Stimulated activated CD4-positive, alpha-beta T cell treated with anti-CD3 and anti-CD28 coated beads, Interleukin-4, amount 100 ng/mL, for 48 hours (primary cell): ENCODE measurements at places on chromosomes 3 and 15.

DNA sequence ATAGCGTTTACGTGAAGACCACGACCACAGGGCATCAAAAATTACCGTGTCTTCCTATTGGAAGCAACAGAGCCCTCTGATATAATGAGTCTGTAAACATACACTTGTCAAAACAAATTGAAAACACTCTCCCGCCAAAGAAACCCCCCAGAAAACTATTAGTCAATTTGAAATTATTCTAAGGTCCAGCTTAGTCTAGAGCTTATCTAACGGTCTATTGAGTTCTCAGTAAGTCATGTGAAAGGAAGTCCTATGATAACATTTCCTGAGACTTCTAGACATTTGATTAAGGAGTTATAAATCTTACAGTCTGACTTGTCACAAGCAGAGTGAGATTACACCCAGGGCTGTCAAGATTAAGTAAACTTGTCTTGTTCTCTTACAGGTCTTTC lies 356.3 kb downstream of the FOXP1 start:
- DNase-seq, result no peak

DNA sequence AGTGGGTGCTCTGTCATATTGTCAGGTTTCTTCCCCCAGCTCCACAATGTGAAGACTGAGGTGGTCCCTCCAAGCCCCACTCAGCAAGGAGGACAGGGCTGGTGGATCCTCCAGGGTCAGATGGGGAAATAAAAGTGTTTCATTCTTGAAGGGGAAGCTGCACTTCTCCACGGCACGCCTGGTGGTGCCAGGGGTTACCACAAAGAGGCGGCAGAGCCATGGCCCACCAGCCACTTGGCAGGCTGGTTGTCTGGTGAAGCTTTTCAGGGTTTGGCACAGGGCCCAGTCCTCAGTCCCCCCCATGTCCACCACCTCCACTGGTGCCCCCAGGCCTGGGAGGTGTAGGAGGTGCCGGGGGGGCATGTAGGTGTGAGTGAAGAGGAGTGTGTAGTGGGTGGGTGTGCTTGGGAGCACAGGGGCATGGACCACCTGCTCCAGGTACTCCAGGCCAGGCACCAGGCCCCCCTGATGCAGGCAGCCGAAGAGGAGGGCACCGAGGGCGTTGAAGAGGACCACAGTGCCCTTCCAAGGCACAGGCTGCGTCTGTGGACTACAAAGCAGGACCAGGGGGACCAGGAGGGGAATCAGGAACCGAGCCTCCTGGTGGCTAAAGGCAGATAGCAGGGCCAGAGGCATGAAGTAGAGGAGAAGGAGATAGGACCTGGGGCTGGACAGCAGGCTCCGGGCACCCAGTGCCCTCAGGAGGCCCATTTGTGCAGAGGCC lies 5.0 kb upstream of the NCBP2 start:
- no peak for DNase-seq

DNA sequence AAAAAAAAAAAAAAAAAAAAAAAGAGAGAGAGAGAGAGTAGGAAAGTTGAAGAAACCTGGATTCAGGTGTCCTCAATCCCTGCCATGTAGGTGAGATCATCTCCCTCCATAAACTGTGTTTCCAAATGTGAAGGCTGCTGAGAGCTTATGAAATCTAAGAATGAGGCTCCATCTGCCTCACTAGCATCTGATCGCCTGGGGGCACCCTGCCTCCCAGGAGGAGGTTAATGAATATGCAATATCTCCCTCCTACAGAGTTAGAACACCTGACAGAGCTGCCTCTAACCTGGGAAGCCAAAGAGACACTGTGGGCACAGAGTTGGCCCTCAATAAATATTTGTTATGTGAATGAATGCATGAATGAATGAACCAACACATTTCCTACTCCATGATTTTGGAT lies 23.8 kb upstream of the ZNF148 start:
- no peak for DNase-seq

DNA sequence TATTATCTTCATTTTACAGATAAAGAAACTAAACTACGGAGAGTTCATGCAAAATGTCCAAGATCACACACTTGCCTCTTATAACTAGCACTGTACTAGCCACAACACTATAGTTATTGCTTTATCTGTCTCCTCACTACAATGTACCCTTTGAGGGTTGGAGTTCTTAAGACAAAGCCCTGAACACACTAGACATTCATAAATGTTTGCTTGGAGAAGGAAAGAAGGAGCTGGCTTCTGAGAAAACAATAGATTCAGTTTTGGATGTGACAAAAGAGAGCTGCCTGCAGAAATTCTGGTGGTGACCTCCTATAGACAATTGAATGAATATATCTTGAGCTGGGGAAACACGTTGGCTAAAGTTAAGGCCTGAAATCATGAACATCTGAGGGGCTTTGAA lies 169.9 kb upstream of the ARHGEF26 start:
- no peak for DNase-seq

DNA sequence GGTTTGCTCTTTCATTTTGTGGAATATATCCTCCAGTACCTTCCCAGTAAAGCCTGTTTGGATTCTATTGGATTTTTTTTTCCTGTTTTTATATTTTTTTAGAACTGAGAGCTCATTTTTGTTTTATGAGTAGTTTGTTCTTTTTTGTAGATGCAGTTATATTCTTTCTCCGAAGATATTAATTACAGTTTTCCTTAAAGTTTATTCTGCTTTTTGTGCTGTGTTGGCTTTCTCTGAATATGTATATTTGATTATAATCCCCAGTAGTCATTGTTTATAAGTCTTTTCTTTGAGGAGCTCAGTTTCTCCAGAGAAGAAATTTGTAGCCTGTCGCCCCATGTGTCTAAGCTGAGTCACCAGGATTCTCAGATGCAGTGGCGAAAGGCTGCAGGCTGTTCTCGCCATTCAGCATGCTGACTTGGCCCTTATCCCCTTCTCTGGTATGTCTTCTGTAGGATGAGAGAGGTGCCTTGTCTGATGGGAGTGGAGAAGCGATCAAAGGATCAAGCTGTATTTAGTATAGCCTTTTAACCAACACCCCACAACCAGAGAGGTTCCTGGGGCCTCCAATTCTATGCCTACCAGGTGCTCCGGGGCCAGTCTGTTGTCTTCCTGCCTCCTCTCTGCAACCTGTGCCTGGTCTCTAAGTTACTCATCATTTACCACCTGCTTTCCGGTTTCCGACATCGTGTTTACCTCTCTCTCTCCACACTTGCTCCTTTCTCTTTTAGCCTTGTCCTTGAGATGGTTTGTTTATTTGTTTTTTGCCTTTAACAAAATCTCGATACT lies 31.7 kb upstream of the MFSD1 start:
- DNase-seq, result no peak

DNA sequence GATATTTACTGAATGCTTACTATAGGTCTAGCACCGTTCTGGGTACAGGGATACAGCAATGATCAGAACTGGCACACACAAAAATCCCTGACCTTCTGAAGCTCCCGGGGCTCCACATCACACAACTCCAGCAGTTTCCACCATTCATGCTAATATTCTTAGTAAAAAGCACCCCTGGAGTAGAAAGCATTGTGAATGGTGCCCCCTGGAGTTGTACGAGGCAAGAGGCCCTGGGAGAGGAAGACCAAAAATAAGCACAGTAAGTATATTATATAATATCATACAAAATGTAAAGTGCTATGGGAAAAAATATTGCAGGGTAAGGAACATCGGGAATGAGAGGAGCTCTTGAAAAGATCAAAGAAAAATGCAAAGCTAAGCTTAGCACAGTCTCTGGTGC lies 790 bp upstream of the SRGAP3 start:
- DNase-seq, result no peak

- no peak for DNase-seq
Measured at GRCh38 chr3:151537726-151538125, 76.9 kb upstream of the IGSF10 start.

GRCh38 chr3:123668906-123669305 lies 84.1 kb upstream of the HACD2 start:
- no peak for DNase-seq

- DNase-seq, result no peak
Measured at GRCh38 chr3:9111866-9112265, 137.6 kb downstream of the SRGAP3 start.

DNA sequence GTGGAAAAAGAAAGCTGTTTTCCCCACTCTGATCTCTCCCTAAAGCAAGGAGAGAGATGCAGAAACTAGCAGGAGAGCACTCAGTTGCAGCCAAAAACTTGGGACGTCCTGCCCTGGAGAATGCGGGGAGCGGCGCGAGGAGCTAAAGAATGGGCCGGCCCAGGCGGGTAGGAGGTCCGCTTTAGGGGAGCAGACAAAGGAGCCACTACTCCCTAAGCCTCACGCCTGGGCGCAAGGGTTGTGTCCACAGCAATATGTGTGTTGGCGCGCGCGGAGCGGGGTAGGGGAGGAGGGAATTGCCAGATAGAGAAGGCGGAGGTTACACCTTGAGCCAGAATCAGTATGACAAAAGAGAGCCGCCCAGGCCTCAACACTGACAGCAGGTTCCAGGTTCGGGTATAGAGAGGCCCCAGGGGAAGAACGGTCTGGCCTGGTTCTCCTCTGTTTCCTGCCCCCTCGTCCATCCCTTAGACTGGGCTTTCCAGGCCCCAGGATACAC lies 2.9 kb downstream of the WNT5A start:
- no peak for DNase-seq

GRCh38 chr3:168083906-168084305 lies 11.8 kb downstream of the GOLIM4 start:
- DNase-seq, result no peak

GRCh38 chr3:72344647-72345046 lies 503.6 kb downstream of the SHQ1 start:
- no peak for DNase-seq

DNA sequence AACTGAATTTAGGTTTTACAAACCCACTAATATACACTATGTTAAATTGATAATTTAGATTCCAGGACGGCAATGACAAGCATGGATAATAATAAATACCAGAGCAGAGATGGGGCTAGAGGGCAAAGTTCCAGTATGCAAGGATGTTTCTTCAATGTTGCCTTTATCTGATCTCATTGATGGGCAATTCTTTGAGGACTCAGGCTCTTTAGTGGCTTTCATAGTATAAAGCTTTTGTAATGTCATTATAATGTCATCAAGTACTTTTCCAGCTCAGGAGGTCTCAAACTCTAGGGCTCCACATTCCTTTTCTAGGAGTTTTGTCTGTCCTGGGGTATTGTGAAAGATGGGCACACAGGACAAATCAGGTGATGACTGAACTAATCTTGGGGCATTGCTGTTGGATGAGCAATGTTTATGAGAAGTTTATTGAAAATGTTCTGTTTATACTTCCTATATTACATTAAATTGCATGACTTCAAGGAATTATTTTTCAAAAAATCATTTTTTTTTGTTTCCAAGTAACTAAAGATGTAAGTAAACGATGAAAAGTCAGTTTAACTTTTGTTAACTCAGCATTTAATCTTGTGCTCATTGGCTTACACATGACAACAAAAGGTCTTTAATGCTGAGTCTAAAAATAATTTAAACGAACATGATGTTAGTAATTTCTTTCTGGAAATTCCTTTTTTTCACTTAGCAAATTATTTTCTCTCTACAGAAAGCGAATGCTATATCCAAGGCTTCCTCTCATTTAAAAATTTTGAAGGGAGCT lies 116.4 kb downstream of the OXSM start:
- DNase-seq, result no peak
